ENCODE measurements at places on chromosomes 7 and 10. TPM values are rescaled to one million over a fixed set of nuclear protein-coding genes. Genes with fewer than 3 reads are reported as not detected.

The TMEM196 gene
- total RNA-seq, result not detected

The ECD gene
- 21.4 TPM for total RNA-seq

The TMEM184A gene
- 0.03 TPM for total RNA-seq

The BRAF gene
- 24.9 TPM for total RNA-seq

The TEX47 gene
- not detected for total RNA-seq

The CCDC7 gene
- total RNA-seq, result 10.9 TPM

The CPA2 gene
- not detected for total RNA-seq

The PLA2G12B gene
- total RNA-seq, result not detected

The GIMAP1 gene
- total RNA-seq, result 0.03 TPM

The COL1A2 gene
- 7,425 TPM for total RNA-seq

The ARMC10 gene
- 44.2 TPM for total RNA-seq

The TEX36 gene
- not detected for total RNA-seq

The GARIN1A gene
- total RNA-seq, result 1.3 TPM

The HMX3 gene
- total RNA-seq, result not detected

The SIRT1 gene
- total RNA-seq, result 15.2 TPM

The SEMA3D gene
- total RNA-seq, result 11.8 TPM

The AOC1 gene
- total RNA-seq, result not detected

The AOAH gene
- total RNA-seq, result not detected

The OR6V1 gene
- not detected for total RNA-seq

The LEP gene
- total RNA-seq, result 0.17 TPM

The MBL2 gene
- total RNA-seq, result not detected

The MET gene
- total RNA-seq, result 55.3 TPM

The ANLN gene
- total RNA-seq, result 11.5 TPM

The CYP3A4 gene
- not detected for total RNA-seq

The OPN4 gene
- total RNA-seq, result not detected

The APBB1IP gene
- total RNA-seq, result 0.26 TPM
